ENCODE measurements at places on chromosomes 16 and 17.

DNA sequence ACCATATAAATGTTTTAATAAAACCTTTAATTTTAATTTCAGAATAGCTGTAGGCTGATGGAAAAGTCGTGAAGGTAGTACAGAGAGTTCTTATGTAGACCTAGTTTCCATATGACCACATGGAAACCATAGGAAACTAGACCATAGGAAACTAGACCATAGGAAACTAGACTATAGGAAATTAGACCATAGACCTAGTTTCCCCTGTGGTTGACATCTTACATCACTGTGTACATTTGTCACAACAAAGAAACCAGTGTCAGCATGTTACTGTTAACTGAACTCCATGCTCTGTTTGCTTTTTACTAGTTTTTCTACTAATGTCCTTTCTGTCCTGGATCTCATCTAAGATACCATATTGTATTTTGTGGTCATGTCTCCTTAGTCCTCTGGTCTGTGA is 14.6 kb downstream of the NUDT7 start:
- no peak for DNase-seq

DNA sequence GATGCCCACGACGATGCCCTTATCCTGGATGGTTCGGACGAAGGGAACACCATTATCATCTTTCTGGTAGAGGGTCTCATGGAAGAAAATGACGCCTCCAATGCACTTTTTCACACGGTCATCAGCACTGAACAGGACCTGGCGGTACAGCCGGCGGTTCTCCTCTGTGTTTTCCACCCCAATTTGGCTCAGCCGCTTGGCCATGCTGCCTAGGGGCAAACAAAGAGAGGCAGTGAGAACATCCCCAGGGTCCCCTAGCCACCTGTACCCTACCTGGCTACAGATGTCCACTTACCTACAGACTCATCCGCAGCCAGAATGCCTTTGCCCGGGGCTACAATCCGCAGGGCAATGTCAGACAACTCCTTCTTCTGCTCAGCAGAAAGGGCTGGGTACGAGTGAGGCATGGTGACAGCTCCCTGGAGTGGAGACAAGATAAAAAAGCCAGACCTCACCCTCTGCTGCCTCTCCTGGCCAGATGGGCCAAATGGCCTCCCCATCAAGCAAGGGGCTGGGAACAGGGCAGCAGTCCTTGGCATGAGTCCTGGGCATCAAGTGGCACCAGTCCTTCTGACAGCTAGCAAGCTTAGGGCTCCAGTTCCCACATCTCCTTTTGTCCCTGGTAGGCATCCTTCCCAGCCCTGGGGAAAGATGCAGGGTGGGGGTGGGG is 1.4 kb downstream of the ALDOC start:
- DNase-seq = no peak

- no peak for DNase-seq
Measured at GRCh38 chr16:71796501-71797097, 12.0 kb downstream of the AP1G1 start.

DNA sequence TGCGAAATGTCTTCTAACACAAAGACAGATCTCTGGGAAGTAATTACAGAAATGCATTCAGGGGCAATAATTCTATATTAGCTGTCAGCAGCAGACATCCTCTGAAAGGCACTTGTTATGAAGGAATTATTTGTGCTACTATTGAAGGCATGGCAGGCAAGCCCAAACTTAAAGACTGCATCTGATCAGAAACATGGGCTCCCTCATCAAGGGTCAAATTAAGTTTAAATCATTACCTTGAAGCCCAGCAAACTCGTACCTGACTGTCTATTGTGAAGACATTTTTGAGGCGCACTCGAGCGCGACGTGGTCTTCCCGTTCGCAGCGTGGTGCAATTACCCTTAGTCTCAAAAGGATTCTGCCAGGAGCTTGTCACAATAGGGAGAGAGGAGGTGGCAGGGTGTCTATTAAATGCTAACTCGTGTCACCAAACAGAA is 110.6 kb downstream of the ZNF423 start:
- DNase-seq = no peak

- DNase-seq = no peak
Measured at GRCh38 chr17:5775098-5775497, 190.8 kb upstream of the NLRP1 start.

GRCh38 chr17:8469964-8470363 is 34.3 kb downstream of the NDEL1 start:
- DNase-seq = no peak

DNA sequence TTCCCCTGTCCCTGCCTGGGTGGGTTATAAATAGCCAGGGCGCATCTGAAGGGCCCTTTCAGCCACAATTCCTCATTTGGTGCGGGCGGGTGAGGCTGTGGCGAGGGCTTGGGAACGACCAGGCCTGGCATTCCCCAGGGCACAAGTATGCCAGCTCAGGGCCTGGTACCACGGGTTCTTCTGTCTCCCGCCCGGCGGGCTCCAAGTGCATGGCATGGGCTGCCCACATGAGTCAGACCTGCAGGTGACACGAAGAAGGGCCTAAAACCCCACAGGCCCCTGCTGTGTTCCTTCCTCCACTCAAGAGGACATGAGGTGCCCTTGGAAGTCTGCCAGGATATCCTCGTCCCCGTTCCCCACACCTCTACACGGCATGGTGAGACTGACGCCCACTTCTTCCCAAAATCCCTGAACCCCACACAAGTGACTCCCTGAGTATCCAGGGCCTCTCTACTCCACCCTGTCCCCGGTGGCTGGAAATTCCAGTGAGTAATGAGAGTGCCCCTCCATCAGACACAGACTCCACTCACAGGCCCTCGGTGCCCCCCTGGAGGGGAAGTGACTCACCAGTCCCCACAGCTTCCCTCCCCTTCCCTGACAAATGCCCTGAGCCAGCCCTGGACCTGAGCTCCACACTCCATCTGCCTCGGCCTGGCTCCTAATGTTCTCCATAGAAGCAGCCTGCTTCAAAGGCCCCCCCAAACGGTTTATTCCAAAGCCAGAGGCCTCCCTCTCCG is 68.8 kb downstream of the ABR start:
- DNase-seq = no peak

GRCh38 chr17:80805032-80805751 is 186.4 kb upstream of the CHMP6 start:
- DNase-seq = no peak

- no peak for DNase-seq
Measured at GRCh38 chr17:66481271-66481670, 178.9 kb downstream of the PRKCA start.

GRCh38 chr16:678209-678857 is 1.9 kb upstream of the STUB1 start:
- no peak for DNase-seq

DNA sequence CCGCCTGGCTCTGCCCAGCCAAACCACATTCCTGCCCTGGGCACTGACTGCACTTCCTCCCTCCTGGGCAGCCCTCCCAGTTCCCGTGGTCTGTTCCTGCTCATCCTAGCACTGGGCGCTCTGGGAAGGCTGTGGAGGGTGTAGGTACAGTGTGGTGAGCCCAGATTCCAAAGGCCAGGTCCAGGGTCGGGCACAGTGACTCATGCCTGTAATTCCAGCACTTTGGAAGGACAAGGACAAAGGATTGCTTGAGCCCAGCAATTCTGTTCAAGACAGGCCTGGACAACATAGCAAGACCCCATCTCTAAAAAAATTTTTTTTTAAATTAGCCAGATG is 30.6 kb downstream of the C16orf74 start:
- no peak for DNase-seq

DNA sequence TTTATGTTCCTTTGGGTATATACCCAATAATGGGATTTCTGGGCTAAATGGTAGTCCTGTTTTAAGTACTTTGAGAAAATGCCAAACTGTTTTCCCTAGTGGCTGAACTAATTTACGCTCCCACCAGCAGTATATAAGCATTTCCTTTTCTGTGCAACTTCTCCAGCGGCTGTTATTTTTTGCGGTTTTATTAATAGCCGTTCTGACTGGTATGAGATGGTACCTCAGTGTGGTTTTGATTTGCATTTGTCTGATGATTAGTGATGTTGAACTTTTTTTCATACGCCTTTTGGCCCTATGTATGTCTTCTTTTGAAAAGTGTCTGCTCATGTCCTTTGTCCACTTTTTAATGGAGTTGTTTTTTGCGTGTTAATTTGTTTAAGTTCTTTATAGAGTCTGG is 25.8 kb upstream of the TEKT1 start:
- DNase-seq = no peak

DNA sequence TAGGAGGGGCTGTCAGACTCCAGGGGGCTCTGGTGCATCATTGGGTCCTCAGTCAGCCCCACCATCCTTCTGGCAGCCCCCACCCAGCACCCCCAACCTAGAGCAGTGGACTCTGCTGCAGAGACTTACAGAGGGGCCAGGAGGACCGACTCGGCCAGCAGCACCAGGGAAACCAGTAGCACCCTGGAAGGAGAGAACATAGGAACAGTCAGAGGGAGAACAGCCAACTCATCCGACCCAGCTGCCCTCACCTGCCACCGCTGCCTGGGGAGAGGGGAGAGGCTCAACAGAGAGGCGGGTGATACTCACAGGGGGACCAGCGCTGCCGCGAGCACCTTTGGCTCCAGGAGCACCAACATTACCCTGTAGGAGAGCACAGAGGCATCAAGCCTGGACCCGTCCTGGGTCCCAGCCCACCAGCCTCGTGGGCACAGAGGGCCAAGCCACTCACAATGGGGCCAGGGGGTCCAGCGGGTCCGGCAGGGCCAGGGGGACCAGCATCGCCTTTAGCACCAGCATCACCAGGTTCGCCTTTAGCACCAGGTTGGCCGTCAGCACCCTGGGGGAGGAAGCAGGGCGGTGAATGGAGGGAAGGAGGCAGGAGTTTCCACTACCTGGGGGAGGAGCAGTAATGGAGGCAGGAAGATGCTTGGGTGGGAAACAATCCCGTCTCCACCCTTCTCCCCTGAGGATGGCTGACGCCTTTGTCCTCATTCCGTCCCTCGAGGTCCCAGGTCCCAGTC is 11.7 kb downstream of the COL1A1 start:
- no peak for DNase-seq

GRCh38 chr16:20073203-20074098 is at the start of gene GPR139:
GPR139 (minus strand) TSS chr16:20073890; CDS start chr16:20073616, 274 bp downstream.
- DNase-seq = no peak

- DNase-seq = no peak
Measured at GRCh38 chr17:32879134-32879533, 2.2 kb upstream of the MYO1D start.

DNA sequence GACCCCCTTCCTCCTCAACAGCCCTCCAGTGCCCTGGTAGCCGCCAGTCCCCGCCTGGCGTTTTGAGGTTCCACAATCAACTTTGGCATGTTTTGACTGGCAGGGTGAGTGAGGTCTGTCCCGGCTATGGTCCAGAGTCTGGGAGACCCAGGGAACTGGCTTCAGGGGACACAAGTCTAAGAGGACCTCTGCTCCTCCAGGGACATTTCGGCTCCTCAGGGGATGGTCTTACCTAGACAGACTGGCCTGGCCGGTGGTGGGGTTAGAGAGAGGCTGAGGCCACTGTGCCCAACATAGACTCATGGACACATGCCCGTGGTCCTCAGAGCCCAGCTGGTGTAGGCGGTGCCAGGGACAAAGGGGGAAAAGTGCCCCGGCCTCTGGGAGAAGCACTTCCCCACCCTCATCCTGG is 2.2 kb downstream of the TMC8 start:
- no peak for DNase-seq

DNA sequence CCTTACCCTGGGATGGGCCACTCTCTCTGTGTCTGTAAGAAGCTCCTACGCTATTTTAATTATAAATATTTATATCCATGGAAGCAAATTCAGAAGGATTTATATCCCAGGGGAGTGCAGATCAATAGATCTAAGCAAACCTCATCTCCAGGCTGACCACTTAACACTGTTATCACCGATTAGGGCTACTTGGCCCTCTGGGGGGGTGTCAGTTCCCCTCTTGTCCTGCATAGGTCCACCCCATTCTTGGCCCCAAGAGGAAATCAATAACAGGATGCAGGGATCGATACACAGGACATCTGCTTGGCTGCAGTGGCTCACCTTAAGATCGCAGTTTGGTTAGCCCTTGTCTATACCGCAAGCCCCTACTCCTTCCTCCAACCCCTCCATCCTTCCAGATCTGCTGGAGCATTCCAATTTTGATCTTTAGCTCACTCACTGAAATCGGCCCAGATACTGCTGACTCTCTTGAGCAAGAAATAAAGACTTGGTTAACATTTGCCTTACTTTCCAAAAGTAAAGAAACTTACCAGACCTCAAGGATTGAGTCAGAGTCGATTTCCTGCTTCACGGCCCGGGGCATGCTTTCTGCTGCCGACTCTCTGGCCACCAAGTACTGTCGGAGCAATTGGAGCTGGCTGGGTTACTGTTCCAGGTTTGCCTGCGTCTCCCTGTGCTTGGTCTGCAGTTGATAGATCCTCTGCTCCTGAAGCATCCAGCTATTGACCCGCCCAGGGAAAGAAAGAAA is 112.3 kb upstream of the PMFBP1 start:
- DNase-seq = no peak

DNA sequence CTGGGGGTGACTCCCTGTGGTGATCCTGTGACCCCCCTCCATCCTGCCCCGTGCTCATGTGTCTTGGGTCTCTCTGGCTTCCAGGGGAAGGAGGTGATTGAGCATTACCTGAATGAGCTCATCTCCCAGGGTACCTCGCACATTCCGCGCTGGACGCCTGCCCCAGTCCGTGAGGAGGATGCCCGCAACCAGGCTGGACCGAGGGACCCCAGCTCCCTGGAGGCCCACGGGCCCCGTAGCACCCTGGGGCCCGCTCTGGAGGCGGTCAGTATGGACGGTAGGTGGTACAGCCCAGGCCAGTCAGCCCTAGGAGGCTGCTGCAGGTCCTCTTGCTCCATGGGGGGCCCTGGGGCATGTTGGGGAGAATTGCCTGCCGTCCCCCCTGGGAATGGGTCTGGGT is 33.6 kb downstream of the SEC14L5 start:
- DNase-seq = no peak

DNA sequence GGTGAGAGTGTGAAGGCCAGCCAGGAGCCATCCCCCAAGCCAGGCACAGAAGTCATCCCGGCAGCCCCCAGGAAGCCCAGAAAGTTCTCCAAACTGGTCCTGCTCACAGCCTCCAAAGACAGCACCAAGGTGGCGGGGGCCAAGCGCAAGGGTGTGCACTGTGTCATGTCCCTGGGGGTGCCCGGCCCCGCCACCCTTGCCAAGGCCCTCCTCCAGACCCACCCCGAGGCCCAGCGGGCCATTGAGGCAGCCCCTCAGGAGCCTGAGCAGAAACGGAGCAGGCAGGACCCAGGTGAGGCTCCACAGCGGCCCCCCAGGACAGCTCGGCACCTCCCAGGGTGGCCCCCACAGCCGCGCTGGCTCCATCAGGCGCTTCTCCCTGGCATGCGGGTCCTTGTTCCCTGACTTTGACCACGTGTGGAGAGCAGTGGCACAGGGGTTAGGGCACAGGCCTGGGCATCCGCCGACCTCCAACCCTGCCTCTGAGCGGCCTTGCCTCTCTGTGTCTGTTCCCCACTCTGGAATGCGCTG is 13.5 kb downstream of the FLYWCH2 start:
- no peak for DNase-seq

Measured in stimulated activated CD4-positive, alpha-beta T cell treated with anti-CD3 and anti-CD28 coated beads, Interleukin-12 subunit alpha, Interleukin-12 subunit beta, amount 100 ng/mL, for 4 hours (primary cell).